Fibroblast of upper back skin (primary cell): ENCODE measurements at places on chromosomes 6 and 20.
A peak's percentile ranks its signal among the peaks of the same experiment; 100 is the strongest.

GRCh38 chr20:33401184-33401920 lies at the start of gene CDK5RAP1:
CDK5RAP1 (minus strand) TSS chr20:33401519; CDS start chr20:33397064, 4,455 bp downstream.
- peak; percentile 89 for DNase-seq

DNA sequence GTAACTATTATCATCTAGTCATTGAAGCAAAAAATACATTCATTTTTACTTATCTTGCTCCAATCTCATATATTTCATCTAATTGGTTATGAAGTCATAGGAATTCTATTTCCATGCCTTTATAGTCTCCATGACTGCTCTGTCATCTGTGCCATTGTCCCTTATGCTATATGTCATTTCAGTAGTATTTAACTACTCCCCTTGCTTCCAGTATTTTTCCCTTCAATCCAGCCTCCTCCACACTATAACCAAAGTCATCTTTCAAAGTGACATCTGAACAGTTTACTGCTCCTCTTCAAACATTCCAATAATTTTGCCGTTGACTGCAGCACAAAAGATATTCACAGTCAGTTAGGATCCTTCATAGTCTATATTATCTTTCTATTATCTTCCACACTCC lies 216.6 kb upstream of the HS3ST5 start:
- no peak for DNase-seq

- DNase-seq = no peak
These were observed 837.3 kb upstream of the SLC35B3 start for GRCh38 chr6:9272671-9273070.

GRCh38 chr20:34017610-34018009 lies 23.9 kb downstream of the RALY start:
- DNase-seq = peak; percentile 97
